Forelimb muscle (tissue), 1 donor: ENCODE measurements at places on chromosomes 7 and 10. TPM values are rescaled to one million over a fixed set of nuclear protein-coding genes. Genes with fewer than 3 reads are reported as not detected.

DNA sequence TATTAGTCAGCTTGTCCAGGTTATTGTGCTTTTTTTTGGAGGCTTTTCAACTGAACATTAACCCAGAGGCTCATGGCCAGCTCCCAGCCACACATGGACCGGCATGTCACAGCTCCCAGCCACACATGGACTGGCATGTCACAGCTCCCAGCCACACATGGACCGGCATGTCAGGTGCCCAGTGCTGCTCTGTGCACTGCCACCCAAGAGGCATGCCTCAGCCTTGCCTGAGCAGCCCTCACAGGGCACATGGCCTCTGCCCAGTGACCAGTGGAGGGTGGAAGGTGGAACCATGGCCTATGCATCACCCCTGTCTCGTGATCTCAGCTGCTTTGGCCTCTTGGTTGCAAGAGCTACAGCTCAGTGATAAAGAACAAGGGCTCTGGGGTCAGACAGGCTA is 119.8 kb downstream of the OAT start:
- no peak for DNase-seq

- no peak for DNase-seq
Measured at GRCh38 chr10:50648935-50649227, 25.1 kb upstream of the SGMS1 start.

Gene NPSR1
- polyA plus RNA-seq: 0.38 TPM

Gene GRM3
- polyA plus RNA-seq: not detected

Gene ASZ1
- not detected for polyA plus RNA-seq

Gene ZNF511
- polyA plus RNA-seq: 37.4 TPM

Gene SORCS3
- polyA plus RNA-seq: not detected
